ENCODE measurements at places on chromosomes 3 and 15. TPM values are rescaled to one million over a fixed set of nuclear protein-coding genes. Genes with fewer than 3 reads are reported as not detected.

AP3B2 gene
- total RNA-seq, result not detected

LPCAT4 gene
- 3.3 TPM for total RNA-seq

SMCO1 gene
- not detected for total RNA-seq

RTP3 gene
- total RNA-seq, result not detected

LDHAL6B gene
- total RNA-seq, result not detected

MTFMT gene
- total RNA-seq, result 12.7 TPM

GUCA1C gene
- total RNA-seq, result not detected

MGLL gene
- 33.4 TPM for total RNA-seq

NDN gene
- 20.3 TPM for total RNA-seq

All from dermis microvascular lymphatic vessel endothelial cell (primary cell).